ENCODE measurements at places on chromosomes 13 and 19.

DNA sequence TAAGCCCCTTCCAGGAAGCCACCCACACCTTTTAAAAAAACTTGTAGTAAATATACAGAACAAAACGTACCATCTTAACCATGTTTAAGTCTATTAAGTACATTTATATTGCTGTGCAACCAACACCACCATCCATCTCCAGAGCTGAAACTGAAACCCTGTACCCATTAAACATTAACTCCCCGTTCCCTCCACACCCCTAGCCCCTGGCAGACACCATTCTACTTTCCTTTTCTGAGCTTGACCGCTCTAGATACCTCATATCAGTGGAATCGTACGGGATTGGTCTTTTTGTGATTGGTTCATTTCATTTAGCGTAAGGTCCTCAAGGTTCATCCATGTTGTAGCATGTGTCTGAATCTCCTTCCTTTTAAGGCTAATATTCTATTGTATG lies 13.0 kb upstream of the SPATA13 start:
- no peak for DNase-seq

GRCh38 chr13:77184455-77184854 lies 142.4 kb downstream of the MYCBP2 start:
- no peak for DNase-seq

DNA sequence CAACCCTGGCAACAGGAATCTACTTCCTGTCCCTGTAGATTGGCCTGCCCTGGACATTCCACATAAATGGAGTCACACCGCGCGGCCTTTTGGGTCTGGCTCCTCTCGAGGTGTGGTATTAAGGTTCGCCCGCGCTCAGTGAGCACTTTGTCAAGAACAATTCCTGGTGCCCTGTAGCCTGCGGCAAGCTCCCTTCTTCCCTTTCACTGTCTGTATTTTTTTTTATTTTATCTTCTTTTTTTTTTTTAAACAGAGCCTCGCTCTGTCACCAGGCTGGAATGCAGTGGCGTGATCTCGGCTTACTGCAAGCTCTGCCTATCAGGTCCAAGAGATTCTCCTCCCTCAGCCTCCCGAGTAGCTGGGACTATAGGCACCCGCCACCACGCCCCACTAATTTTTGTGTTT lies 28.3 kb downstream of the PEX11G start:
- no peak for DNase-seq

DNA sequence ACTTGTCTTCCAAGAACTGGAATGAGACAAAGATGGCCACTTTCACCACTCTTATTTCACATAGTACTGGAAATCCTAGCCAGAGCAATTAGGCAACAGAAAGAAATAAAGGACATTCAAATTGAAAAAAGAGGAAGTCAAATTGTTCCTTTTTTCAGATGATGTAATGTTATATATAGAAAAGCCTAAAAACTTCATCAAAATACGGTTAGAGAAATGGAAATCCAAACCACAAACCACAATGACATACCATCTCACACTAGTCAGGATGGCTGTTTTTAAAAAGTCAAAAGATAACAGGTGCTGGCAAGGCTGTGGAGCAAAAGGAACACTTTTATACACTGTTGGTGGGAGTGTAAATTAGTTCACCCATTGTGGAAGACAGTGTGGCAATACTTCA lies 113.3 kb upstream of the SPRY2 start:
- no peak for DNase-seq

GRCh38 chr13:45393941-45394570 lies 24.1 kb downstream of the SLC25A30 start:
- DNase-seq = peak; percentile 43

DNA sequence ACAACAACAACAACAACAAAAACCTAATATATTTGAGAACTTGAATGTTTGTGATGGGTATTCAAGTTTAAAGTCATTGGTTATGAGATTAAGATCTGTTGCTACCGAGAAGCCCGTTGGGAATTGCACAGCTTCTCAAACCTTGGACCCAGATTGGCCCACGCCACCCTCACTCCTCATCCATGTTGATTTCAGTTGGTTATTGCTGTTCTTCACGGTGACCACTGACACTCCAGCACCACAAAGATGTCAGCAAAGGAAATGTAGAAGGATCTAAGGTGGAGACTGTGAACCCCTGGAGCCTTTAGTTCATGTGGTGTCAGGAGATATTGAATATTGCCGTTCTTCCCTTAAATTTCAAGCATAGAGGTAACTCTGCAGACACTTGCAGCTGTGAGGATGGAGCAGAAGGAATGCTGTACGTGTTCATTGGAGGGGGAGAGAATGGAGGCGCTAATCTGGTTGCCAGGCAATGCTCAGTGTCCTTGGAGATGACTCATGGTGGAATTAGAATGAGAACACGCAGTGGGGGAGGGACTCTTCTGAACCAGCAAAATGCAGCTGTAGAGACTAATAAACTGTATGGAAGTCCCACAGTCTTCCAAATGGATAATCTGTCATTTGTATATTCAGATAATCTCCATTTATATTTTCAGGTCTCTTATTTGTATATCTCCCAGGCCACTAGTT lies 20.8 kb upstream of the ZNF835 start:
- no peak for DNase-seq

GRCh38 chr19:28345811-28346210 lies 867.1 kb downstream of the UQCRFS1 start:
- no peak for DNase-seq

- DNase-seq = no peak
These were observed 1171.9 kb downstream of the EFNB2 start for GRCh38 chr13:105363261-105364190.

DNA sequence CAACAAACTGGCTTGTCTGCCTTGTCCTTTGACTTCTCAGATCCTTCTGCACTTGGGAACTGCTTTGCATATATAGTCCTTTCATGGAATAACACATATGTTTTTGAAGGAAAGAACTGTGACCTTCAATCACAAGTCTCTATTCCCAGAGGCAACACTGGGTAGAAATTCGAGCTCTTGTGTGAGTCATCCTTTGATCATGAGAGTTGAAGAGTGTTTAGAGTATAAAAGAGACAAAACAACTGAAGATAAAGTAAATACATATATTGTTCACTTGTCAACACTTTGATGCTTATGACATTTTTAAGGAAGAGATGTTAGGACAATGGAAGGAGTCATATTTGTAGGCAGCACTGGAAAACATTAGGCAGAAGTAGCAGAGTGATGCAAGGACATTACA lies 5.2 kb upstream of the OR7A5 start:
- no peak for DNase-seq

GRCh38 chr19:39065928-39066327 lies 18.2 kb upstream of the ACP7 start:
- no peak for DNase-seq

DNA sequence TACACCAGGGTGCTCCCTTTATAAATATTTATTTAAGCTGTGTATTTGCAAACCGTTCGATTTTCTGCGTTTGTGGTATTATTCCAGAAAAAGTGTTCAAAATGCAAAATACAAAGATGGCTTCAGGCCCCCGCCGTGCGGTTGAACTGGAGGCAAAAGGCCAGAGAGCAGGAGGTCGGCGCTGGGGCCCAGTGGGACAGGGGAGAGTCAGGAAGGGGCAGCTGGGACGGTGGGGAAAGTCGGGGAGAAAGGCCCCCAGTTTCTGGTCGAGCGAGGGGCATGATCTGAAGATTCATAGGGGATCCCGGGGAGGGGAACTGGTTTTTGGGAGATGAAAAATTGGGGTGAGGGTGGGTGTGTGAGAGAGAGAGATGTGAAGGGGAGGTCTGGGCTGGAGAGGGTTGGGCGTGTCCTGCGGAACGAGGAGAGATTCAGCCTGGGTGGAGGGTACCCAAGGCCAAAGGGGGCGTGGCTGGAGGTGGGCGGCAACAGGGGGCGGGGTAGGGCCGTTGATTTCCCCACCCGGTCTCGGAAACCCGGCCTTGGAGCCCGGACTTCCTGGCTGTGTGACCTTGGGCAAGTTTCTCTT lies 678 bp downstream of the ISOC2 start:
- DNase-seq = peak; percentile 90

GRCh38 chr13:36992362-36992761 lies 6.8 kb downstream of the ALG5 start:
- no peak for DNase-seq

DNA sequence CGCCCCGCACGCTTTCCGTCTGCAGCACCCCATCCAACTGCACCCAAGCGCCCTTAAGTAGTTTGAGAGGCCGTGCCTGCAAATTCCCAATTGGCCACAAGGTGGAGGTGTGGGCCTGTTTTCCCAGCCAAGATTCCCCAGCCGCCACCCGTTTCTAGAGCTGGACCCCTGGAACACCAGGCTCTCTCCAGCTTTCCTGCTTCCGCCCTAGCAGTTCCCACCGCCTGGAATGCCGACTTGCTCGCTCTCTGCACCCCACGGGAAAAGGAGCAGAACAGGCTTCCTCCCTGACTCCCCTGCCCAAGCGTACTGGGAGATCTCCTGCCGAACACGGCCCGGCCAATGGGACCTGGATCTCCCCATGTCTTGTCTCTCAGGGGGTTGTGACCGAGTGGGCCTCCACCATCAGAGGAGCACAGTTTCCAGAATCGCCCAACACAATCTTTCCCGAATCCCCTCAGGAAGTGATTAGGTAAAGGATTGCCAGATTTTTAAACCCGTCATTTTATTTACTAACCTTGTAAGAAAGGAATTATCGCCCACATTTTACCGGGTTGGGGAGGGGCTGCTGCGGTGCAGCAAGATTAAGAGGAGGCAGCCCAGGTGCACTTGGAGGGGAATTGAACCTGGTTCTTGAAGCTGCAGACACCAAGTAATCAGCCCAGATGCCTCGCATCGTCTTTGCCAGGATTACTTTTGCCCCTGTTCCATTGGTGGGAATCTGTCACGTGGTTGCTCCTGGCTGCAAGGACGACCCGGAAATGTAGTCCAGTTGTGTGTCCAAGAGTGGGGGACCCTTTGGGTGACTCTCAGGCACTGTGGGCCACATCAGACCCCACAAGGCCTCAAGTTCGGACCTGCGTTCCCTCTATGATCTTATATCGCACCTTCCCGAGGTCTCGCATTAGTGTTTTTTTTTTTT lies 3.5 kb upstream of the NAPSA start:
- DNase-seq = peak; percentile 89

GRCh38 chr13:21476893-21477472 lies 17.9 kb upstream of the ZDHHC20 start:
- DNase-seq = peak; percentile 82

DNA sequence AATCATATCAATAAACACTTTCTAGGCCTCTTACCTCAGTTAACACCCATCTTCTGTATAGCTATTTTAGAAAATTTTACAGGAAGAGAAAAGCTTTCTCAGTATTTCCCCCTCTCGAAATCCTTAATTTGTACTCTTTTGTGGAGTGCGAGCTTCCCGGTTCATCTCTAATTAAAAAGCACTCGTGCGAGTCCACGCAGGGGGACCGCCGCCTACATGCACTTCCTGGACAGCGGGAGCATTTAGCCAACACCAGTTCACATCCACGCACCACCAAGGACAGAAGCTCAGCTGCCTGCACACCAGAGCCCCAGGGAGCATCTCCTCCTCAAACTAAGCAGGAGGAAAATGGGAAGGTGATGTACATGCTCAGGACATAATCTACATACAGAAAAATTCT lies 60.0 kb downstream of the RASA3 start:
- DNase-seq = no peak

DNA sequence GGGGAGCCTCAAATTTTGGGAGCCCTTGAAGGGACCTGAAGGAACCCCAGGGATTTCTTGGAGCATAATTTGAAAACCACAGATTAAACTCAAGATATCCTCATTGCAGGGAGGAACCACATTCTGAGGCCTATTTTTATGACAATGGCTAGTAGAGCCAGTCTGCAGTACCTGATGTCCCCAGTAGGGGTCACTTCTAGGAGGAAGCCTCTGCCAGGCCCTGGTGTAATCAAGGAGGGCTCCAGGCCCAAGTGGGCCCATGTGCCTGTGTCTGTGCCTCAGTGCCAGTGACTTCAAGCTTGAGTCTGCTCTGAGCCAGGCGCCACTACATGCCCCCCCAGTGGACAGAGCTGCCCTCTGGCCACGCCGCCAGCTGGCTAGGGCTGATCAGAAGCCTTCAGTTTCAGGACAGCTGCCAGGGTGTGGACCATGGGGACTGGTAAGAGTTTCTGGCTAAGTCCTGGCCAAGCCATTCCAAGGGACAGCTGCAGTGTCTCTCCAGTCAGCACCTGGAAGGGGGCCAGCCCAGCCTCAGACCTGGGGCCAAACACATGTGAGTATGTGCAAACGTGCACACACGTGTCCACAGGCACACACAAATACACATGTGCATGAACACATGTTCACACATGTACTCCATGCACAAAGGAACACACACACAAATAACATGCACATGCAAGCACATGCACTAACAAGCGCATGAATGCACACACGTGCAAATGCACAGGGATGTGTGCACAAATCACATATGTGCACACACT lies 20.5 kb upstream of the SLC7A10 start:
- peak; percentile 43 for DNase-seq

DNA sequence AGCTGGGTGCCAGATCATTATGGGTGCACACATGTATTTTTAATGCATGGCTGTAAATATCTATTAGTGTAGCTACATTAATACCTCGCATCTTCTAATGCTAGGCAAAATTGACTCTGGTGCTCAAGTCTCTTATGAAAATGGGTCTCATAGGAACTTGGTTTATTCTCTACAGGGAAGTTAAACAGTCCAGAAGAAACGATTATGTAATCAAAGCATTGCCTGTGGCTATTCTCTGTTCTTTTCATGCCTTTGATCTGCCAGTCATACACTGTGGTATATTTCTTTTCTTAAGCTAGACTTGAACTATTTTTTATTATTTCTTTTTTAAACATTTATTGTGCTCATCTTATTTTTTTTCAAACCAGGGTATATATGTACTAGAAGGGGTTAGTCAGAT lies 1015.0 kb downstream of the SLITRK1 start:
- no peak for DNase-seq

DNA sequence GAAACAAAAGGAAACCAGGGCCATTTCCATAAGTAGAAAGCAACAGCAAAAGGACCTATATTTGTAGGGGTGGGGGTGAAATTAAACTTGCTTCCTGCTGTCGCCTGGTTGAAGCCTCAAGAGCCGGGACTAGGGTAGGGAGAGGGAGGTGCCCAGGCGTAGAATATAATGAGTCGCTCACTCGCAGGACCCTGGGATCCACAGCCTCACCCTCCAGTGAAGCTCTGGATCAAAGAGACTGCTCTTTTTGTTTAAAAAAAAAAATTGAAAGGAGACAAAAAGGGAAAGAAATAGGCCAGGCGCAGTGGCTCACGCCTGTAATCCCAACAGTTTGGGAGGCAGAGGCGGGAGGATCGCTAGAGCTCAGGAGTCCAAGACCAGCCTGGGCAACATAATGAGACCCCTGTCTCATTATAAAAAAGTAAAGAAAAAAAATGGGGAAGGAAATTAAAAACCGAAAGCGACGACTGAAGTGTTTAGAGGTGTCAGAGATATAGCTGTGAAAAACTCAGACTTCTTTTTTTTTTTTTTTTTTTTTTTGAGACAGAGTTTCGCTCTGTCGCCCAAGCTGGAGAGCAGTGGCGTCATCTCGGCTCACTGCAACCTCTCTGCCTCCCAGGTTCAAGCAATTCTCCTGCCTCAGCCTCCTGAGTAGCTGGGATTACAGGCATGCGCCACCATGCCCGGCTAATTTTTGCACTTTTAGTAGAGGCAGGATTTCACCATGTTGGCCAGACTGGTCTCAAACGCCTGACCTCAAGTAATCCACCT lies 10.9 kb upstream of the ADGRE5 start:
- DNase-seq = no peak

GRCh38 chr19:28578786-28579505 lies 634.0 kb downstream of the UQCRFS1 start:
- no peak for DNase-seq
